ENCODE measurements at places on chromosomes 16 and 17. TPM values are rescaled to one million over a fixed set of nuclear protein-coding genes. Genes with fewer than 3 reads are reported as not detected.

C16orf46 gene
- 4.4 TPM for total RNA-seq

DNA sequence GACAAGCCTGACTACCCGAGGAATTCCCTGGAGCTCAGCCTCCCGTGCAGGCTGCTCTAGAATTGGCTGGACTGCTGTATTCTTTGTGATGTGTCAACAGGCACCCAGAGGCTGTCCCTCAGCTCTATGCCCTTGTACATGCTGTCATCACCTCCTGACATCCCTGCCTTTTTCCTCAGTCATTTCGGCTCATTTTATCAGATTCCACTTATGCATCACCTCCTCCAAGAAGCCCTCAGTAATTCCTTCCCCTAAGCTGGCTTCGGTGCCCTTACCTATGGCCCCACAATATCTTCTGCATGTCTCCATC is 126.4 kb downstream of the DYNLRB2 start:
- no peaks in the 10 kb centered on the region for H3K4me1 ChIP-seq
- H3K27ac ChIP-seq: no peak overlapping the region
- no peaks in the 10 kb centered on the region for H3K36me3 ChIP-seq
- H3K4me3 ChIP-seq: no peak overlapping the region
- DNase-seq: no peak

GRCh38 chr17:28963055-28963611 is 11.8 kb upstream of the PHF12 start:
- DNase-seq: no peak
- H3K27me3 ChIP-seq: peaks cover 27% of the 10 kb centered on the region
- peaks cover 8% of the 10 kb centered on the region for H3K4me1 ChIP-seq

- no peaks in the 10 kb centered on the region for H3K36me3 ChIP-seq
- no peaks in the 10 kb centered on the region for H3K4me1 ChIP-seq
- H3K27ac ChIP-seq: no peak overlapping the region
- no peaks in the 10 kb centered on the region for H3K27me3 ChIP-seq
- no peak for DNase-seq
- no peak overlapping the region for H3K4me3 ChIP-seq
Observed at GRCh38 chr16:58085171-58085570, 44.0 kb downstream of the CFAP20 start.

DNA sequence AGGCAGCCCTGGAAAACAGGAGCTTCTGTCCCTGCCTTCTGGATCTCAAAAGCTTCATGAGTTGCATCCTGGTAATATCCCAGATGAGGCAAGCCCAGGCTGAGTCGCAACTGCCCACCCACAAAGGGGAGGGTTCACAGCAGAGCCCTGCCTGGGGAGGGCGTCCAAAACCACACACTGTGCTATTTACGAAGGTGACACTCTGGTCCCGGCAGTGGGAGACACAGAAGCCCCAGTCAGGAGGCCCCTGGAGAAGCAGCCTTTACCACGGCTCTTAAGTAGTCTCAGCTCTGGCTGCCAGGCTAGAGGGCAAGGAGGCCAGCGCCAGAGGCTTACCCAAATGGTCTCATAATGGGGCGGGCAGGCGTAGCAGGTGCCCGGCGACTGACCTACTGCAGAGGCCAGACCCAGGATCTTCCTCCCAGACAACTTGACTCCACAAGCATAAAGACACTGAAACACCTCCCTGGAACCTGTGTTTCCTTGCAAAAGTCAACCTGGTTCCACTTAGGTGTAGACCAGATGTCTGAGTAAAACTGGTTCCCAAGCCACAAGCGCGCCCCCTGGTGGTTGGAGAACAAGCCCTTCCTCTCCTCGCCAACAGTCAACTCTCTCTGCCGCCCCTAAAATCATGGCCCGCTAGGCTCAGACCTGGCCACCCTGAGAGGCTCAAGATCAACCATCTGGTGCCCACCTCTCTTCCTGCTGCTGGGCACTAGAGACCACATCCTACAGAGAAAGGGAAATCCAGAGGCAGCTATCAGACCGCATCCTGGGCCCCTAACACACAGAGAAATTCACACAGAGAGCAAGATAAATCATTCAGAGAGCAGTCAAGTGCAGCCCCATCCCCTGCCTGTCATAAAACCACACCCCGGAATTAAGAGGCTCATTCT is 5.2 kb downstream of the AXIN2 start:
- no peak overlapping the region for H3K27ac ChIP-seq
- H3K4me3 ChIP-seq: no peak overlapping the region
- H3K36me3 ChIP-seq: peaks cover 21% of the 10 kb centered on the region

DNA sequence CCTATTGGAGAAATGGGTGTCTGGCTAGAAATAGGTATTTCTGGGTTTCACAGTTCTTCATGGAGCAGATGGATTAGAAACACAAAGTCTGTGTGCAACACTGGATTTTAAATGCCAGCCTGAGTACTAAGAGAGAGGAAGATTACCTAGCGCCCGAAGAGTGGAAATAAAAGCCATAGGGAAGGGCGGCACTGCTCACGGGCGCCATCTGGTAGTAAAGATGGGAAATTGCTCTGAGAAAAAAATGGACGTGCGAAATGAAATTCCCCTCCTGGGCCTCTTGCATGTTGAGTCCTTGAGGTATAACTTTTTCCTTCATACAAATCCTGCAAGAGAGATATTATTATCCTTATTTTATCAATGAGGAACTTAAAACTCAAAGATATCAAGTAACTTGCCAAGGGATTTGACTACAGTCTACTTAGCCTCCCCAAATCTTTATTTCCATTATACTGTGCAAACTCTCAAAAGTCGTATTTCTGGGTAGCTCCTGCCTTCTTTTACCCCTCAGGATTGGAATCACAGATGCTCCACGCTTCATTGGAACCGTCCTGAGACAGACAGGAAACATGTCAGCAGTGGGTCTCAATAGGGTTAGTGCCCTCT is 72.8 kb downstream of the MMD start:
- H3K27ac ChIP-seq: no peak overlapping the region
- peaks cover 7% of the 10 kb centered on the region for H3K4me1 ChIP-seq
- no peak overlapping the region for H3K4me3 ChIP-seq
- H3K36me3 ChIP-seq: no peaks in the 10 kb centered on the region
- no peak for DNase-seq
- no peaks in the 10 kb centered on the region for H3K27me3 ChIP-seq

- peaks cover 12% of the 10 kb centered on the region for H3K4me1 ChIP-seq
- no peak overlapping the region for H3K4me3 ChIP-seq
- no peak overlapping the region for H3K27ac ChIP-seq
- H3K27me3 ChIP-seq: peaks cover 19% of the 10 kb centered on the region
- no peak for DNase-seq
Observed at GRCh38 chr17:71114911-71115668, 945.8 kb downstream of the KCNJ2 start.

DNA sequence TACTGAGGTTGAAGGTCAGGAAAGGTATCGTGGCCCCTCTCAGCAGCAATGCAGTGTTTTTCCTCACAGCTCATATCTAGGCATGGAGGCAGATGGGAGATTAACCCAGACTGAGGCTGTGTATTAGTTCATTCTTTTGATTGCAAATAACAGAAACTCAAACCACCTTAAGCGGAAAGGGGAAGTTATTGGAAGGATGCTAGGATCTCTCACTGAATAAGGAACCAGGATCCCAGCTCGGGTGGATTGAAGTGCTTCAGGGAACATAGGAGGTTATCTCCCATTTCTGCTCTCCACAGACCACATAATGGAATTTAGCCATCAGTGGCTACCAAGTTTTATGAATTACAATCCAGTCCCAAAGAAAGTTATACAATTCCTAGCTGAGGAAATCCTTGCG is 8.2 kb downstream of the ZNF689 start:
- peaks cover 11% of the 10 kb centered on the region for H3K4me1 ChIP-seq
- H3K27me3 ChIP-seq: no peaks in the 10 kb centered on the region
- no peak overlapping the region for H3K27ac ChIP-seq

DNA sequence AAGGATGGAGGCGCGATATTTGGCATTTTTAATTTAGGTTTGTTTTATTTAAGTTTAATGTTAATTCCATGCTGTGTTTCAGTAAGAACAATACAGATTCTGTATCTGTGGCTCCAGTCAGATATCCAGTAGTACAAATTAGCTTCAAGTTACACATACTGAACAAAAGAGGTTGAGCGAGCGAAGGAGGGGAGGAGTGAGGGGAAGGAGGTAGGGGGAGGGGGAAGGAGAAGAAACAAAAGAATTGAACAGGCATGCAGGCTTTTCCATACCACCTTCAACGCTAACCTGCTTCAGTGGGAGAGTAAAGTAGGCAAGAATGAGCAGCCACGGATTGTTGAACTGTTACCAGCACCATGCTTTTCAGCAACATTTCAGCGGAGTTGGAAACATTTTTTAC is 55.5 kb downstream of the YWHAE start:
- H3K27ac ChIP-seq: no peak overlapping the region
- H3K4me1 ChIP-seq: peaks cover 16% of the 10 kb centered on the region
- H3K27me3 ChIP-seq: no peaks in the 10 kb centered on the region
- no peak for DNase-seq
- no peak overlapping the region for H3K4me3 ChIP-seq
- peaks cover 39% of the 10 kb centered on the region for H3K36me3 ChIP-seq

GRCh38 chr17:49760296-49760695 is 3.6 kb downstream of the FAM117A start:
- no peak for DNase-seq
- peaks cover 6% of the 10 kb centered on the region for H3K27me3 ChIP-seq
- H3K27ac ChIP-seq: peak overlapping the region; percentile 29
- peaks cover 16% of the 10 kb centered on the region for H3K4me1 ChIP-seq
- no peak overlapping the region for H3K4me3 ChIP-seq
- H3K36me3 ChIP-seq: no peaks in the 10 kb centered on the region

ORC6 gene
- 20.7 TPM for total RNA-seq
